ENCODE measurements at places on chromosomes 7 and 10. TPM values are rescaled to one million over a fixed set of nuclear protein-coding genes. Genes with fewer than 3 reads are reported as not detected.

MMRN2 gene
- total RNA-seq = 1.6 TPM

LRIT1 gene
- total RNA-seq = not detected

CDC14C gene
- not detected for total RNA-seq

CTAGE8 gene
- total RNA-seq = not detected

CNTNAP2 gene
- not detected for total RNA-seq

DPP6 gene
- total RNA-seq = not detected

EN2 gene
- 1.0 TPM for total RNA-seq

TMEM196 gene
- total RNA-seq = not detected

SEC61G gene
- 363 TPM for total RNA-seq

SYNPO2L gene
- total RNA-seq = not detected

PON1 gene
- total RNA-seq = 1.0 TPM

KIAA1549 gene
- 6.7 TPM for total RNA-seq

AGR2 gene
- 100 TPM for total RNA-seq

ARL3 gene
- total RNA-seq = 14.4 TPM

CRYGN gene
- total RNA-seq = not detected
